ENCODE measurements at places on chromosomes 1 and 21.

DNA sequence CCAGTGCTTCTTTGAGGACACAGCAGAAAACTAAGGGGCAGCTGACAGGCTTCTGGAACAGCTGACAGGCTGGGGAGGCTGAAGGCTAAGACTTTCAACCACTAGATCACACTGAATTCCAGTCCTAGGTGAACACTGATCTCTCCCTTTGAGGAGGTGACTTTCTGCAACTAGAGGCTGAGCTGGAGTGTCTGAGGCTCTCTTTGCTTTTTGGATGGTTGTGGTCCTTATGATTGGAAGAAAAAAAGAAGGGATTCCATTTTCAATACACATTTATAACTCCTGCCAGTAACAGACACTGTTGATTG, 1.4 kb downstream of the IL6R start:
- DNase-seq = no peak

DNA sequence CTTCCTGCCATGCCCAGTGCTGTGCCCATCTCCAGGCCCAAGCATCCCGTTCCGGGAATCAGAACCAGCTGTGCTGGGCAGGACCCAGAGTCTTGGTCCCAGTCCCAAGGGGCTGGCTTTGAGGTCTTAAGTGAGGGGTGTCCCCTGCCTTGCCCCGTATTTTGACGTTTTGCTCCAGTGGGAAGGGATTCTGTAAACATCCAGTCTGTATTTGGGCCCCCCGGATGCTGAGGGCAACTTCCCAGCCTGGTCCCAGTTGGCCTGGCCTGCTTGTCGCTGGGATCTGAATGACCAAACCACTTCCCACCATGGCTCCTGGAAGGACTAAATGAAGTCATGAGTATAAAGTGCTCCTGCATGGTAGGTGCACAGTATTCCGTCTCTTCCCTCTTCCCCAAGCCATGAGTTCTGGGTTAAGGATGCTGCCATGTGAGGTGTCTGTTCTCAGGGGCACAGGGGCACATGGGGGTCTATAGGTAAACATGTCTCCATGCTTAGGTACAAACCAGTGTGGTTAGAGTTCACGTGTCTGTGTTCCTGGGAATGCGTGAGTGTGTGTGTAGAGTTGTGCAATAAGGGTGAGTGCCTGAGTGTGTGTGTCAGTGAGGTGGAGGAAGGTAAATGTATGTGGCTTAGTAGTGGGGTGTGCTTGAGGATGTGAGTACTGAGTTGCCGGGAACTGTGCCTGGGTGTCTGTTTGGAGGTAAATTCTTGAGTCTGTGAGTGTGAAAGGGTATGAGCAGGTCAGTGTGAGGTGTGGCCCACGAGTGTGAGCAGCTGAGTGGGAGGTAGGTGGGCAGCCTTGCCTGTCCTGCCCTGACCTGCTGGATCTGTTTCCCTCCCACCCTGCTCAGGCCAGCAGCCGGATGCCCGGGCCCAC, 1.5 kb downstream of the B4GALT2 start:
- DNase-seq = no peak

DNA sequence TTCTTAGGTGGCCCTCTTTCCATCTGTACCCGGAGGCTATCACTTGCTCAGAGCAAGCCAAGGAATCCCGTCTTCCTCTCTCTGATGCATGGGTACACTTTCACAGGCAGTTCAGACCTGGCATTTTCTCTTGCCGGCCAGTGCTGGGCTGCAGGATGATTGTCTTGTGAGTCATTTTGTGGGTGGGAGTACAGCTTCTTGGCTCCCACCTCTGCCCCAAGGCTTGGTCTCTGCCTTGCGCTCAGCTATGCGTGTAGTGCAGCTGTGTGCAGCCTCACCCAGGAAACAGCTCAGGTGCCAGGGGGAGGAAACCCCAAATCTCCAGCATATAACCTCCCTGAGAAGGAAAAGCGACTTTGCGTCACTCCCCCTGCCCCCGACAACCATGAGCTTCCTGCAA, 3.9 kb upstream of the AJAP1 start:
- DNase-seq = no peak

DNA sequence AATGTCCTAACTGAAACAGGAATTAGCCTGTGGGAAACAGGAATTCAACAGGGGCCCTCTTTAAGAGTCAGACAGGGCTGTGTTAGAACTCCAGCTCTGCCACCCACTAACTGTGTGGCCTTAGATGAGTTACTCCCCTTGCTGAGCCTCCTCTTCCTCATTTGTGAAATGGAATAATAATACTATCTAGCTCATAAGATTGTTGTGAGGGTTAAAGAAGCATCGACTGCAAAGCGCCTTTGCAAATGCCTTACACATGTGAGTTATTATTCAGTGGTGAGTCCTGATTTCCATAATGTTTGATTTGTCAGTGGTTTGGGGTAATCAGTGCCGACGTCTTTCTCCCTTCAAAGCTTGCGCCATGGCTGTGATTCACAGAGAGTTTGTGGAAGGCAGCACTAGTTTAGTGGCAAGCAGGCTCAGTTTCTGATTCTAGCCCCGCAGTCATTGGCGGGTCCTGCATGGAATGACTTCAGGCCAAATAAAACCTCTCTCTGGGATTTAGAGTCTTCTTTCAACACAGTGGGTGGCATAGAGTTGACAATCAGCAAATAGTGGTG, 388.5 kb downstream of the PLPP3 start:
- DNase-seq = peak; percentile 35

DNA sequence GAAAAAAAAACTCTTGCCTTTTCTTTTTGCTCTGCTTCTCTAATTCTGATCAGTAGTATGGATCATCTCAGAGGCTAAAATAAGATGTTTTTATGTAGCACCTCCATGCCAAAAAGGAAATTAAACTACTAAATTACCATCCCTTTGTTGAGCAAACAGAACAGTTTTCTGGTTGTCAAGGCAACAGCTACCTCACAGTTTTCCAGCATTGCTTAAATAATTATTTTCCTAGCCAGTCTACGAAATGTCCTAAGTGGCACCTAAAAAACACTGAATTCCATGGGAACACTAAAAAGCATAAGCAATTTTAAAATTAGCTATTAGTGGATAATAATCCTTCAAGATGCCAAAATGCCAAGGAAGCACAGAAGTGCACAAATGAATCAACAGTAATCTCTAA, 61.7 kb downstream of the ARID4B start:
- DNase-seq = no peak

DNA sequence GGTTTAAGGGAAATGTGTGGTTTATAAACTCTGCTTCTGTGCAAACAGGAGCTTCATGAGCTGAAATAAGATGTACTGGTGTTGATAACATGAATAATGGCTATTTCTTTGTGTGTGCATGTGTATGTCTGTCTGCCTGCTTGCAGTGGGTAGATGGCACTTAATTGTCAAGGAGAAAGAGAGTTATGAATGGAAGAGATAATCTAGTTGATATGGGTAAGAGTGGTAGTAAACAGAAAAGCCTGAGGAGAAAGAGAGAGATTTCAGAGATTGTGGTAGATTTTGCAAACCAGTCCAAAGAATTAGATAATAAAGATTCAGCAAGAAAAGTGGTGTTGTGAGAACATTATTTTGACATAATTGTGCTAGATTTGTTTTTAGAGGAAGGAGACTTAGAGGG, 7.7 kb downstream of the SUCO start:
- no peak for DNase-seq

DNA sequence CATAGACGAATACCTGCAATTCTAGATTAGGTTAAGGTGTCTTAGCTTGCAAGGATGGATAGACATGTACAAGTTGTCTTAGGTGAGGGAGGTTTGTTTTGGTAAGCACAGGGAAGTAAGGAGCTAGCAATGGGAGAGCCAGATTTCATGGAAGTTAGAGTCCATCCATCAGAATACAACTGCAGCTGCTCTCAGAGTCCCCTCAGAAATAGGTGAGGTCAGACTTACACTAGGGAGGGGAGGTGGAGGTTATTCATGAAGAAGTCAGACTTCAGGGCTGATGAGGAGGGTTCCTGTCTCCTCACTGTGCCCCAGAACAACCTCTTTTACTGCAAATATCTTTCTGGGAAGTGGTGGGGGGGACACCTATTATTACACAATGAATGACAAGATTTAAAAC, 85.3 kb downstream of the KCTD3 start:
- no peak for DNase-seq

- no peak for DNase-seq
Measured at GRCh38 chr1:79614762-79615161, 608.2 kb upstream of the ADGRL4 start.

DNA sequence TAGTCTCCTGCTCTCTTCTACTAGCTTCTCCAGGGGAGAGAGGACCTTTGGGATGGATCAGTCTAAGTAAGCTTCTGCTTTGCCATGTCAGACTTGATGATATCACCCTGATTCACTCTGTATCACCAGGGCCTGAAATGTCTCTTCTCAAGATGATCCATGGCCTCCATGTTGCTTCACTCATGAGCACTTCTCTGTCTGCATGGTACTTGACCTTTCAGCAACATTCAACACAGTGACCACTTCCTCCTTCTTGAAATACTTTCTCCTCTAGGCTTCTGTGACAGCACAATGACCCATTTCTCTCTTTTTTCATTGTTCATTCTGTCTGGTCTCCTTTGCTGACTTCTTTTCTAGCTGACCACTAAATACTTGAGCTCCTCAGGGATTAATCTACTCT, 35.3 kb upstream of the NGF start:
- DNase-seq = no peak

DNA sequence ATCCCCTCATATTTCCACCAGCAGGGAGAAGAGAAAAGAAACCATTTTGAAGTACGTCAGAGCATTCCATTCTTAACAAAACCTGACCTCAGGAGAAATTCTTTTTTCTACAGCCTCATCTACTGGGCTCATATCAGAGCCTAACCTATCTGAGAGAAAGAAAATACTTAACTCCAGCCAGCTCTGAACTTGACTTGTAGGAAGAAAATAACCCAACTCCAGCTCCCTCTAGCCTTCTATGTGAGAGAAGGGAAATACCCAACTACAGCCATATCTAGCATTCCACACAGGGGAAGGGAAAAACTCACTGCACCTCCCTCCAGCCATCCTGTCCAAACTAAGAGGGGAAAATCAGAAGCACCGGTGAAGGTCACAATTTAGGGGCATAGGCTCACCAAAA, 57.7 kb downstream of the SPATA6 start:
- no peak for DNase-seq

GRCh38 chr1:3313576-3313950, 140.9 kb upstream of the ARHGEF16 start:
- peak; percentile 96 for DNase-seq

DNA sequence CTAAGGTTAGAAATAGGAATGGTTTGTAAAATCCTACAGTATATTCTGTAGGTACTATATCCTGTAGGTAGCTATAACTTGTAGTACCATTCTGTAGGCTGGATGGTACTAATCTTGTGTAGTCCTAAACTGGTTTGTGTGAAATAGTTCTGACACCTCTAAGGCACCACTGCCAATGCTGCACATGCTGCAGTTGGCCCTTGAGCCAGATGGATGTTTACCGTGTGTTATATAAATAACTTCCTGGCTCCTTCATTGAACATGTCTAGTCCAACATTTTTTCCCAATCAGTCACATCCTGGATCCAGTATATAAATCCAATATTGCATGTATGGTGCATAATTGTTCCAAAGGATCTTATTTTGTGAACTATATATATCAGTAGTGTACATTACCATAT, 89.5 kb upstream of the GNG4 start:
- no peak for DNase-seq

DNA sequence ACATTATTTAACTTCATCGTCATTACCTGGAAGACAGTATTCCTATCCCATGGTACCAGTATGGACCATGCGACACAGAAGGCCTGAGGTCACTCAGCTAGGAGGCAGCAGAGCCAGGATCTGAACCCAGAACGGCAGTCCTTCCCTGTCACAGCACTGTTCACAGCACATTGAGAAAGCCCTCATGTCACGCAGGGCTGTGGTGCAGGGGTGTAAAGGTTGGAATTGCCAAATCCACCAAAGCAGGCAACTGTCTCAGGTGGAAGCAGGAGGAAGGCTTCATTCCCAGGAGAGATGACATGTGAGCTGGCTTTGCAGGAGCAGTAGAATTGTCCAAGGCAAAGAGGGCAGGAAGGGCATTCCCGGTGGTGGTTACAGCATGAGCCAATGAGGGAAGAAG, 9.9 kb upstream of the TTC22 start:
- no peak for DNase-seq

GRCh38 chr1:71307451-71307850, 226.6 kb upstream of the ZRANB2 start:
- no peak for DNase-seq

GRCh38 chr1:91226741-91227140, 177.9 kb downstream of the HFM1 start:
- no peak for DNase-seq

GRCh38 chr1:153771841-153772593, 3.2 kb upstream of the SLC27A3 start:
- DNase-seq = no peak

DNA sequence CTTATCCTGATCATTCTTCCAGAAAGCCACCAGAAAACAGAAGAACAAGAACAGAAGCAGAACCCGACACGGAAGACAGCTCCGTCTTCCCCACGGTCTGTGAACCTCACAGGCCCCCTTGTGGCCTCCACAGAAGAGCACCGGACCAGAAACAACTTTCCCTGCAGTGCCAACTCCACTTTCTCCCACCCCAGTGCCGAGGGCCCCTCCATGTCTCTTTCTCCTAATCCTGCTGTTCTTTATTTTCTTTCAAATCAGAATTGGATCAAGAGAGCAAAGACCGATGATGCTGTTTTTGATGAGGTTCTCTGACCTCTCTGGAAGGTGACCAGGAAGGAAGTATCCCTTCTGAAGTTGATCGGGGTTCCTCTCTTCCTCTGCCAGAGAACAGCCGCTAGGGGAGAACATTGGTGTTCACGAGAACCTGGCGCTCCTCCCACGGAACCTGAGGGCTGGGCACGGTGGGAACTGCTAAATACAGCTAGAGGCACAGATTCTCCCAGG, 58.9 kb upstream of the CTTNBP2NL start:
- peak; percentile 40 for DNase-seq
